ENCODE measurements at places on chromosomes 16 and 17. TPM values are rescaled to one million over a fixed set of nuclear protein-coding genes. Genes with fewer than 3 reads are reported as not detected.

DNA sequence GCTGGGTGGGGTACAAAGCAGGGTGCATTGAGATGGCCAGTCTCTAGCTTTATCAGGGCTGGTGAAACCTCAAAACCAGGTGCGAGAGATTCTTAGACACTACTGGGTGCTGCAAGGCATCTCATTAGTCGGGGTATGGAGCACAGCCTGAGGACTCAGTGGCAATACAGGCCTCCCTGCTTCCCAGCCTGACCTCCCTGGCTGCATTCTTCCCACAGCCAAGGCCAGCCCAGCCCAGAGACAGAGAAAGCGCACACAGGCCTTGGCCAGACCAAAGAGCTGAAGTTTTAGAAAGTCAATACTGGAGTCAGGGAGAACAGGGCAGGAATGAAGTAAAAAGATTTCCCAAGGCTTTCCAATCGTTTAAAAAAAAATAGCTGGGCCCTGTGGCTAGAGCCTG is 12.5 kb downstream of the HNF1B start:
- no peak for DNase-seq

The ABCA8 gene
- total RNA-seq: 30.5 TPM

- no peak for DNase-seq
Observed at GRCh38 chr17:40457964-40458791, 14.9 kb downstream of the IGFBP4 start.

- DNase-seq: no peak
Observed at GRCh38 chr16:22989598-22989997, 159.7 kb downstream of the USP31 start.

The CA10 gene
- not detected for total RNA-seq

- no peak for DNase-seq
Observed at GRCh38 chr16:1984347-1985225, 593 bp downstream of the GFER start.

- DNase-seq: no peak
Observed at GRCh38 chr17:17494870-17495535, 1.2 kb downstream of the RASD1 start.

DNA sequence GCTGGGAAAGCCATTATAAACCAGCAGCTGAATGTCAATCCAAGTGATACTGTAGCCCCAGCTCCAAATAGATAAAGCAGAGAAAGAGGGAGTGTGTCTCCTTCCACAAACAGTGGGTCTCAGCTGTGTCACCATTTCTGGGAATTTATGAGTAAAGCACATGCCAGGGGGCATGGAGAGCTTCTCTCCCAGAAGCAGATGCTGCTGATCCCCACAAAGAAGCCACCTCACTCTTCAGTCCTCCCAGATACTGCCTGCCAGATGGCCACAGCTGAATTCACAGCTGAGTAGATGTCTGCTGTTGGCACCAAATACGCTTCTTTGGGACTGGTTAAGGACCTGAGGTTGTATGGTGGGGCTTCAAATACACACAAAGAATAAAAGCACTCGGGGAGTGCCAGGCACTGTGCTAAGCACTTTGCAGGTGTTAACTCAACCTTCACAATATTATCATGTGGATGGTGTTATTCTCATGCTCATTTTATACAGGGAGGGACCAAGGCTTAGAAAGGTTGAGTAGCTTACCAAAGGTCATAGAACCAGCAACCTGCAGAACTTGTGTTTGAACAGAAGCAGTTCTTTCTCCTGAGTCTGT is 298.3 kb downstream of the CDH11 start:
- DNase-seq: no peak

The KRT39 gene
- not detected for total RNA-seq

The TBC1D3 gene
- not detected for total RNA-seq

DNA sequence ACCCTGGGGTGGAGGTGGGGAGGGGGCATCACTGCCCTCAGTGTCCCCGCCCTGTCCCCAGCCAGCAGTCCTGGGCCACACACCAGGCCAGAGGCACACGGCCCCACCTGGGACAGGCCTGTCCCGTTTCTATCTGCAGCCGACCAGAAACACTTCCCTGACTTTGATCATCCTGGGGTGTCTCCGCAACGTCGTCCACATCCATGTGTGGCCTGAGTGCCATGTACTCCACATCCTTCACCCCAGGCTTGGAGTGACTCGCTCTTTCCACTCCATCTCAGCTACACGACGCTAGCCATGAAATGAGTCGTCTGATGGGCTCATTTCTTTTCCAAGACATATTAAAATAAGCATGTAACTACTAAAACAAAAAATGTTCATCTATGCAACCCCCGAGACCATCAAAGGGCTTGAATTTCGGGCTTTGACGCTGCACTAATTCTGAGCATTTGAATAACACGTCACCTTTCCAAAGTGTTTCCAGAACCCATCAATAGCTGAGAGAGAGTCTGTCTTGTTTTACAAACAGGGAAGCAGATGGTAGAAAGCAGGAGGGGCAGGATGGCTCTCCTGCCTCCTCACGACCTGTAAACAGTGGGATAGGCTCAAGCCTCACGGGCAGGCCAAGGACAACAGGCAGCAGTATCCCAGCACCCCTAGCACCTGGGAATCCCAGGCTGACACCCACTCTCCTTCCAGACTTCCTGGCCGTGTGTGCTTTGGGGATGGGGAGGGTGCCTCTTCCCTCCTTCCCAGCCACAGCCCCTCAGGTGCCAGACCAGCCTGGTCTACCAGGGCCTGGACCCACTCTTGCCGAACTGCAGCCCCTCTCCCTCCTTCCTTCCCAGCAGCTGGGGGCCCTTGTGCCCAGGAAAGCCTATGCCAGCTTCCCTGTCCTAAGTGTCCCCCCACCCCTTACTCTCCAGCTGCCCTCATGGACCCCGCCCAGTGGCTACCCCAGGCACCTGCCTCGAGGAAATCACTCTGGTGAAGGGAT is 20.0 kb upstream of the RASD1 start:
- no peak for DNase-seq

The GJC1 gene
- total RNA-seq: 2.0 TPM

DNA sequence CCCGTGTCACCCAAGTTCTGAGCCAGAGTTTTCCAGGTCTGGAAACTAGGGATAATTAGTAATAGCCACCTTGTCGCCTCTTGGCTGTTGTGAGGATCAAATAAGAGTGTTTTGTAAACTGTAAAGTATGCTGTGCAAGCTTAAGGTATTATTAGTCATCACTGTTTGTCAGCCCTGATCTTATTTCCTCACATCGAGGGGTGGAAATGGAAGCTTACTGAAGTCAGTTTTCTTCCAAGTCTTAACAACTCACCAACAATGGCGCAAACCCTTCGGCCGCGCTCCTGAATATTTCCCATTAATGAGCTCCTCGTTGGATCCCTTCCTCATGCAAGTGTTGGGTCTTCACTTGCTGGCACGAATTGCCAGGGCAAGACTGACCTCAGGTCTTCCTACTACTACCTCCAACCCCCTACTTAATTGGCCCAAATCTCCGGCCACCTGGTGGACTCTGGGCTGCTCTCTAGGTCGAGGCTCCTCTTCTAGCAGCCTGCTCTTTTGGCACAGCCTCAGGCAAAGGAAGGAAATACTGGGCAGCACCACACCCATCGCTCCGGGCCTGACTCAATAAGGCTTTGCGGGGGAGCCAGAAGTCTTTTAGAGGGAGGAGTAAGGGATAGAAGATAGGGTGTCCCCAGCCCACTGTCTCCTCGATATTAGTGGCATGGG is 885 bp upstream of the SLC35B1 start:
- no peak for DNase-seq

The LRRC37B gene
- 5.8 TPM for total RNA-seq

The APOBR gene
- total RNA-seq: 0.79 TPM

The ZNF750 gene
- total RNA-seq: 55.4 TPM

GRCh38 chr16:84086341-84086740 is 30.4 kb downstream of the MBTPS1 start:
- no peak for DNase-seq

DNA sequence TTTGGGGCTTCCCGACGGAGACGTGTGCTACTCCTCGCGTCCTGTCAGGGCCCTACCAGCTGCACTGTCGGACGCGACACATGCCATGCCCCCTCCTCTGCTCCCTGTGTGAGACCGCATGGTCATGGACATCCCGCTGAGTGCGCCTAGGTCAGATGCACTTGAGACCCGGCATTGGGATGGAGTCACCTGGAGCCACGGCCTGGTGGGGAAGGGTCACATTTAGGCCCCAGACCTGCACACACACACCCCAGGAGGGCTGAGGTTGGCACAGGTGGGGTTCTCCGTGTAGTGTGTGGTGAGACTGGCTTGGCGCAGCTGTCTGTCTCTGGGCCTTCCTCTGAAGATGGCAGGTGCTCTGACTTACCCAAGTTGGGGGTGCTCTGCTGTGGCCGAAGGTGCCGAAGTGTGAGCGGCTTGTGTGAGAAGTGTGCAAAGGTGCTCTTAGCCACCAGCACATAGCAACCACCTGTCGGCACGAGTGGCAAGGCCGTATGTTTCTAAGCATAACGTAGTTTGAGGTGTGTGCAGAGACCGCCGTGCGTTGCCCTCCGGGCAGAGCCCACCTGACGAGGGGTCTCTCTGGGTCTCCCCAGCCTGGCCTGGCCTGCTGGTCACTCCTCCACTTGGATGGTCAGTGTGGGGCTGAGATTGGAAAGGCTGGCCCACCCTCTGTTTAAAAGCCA is 108.6 kb downstream of the BANP start:
- DNase-seq: no peak
